ENCODE measurements at places on chromosomes 13 and 19.

GRCh38 chr13:25743421-25743820 lies 308.4 kb downstream of the SHISA2 start:
- no peak for DNase-seq

- DNase-seq: no peak
These were observed 53.7 kb downstream of the DNAJC15 start for GRCh38 chr13:43077046-43077445.

GRCh38 chr19:38513762-38514167 lies 80.3 kb downstream of the RYR1 start:
- no peak for DNase-seq

DNA sequence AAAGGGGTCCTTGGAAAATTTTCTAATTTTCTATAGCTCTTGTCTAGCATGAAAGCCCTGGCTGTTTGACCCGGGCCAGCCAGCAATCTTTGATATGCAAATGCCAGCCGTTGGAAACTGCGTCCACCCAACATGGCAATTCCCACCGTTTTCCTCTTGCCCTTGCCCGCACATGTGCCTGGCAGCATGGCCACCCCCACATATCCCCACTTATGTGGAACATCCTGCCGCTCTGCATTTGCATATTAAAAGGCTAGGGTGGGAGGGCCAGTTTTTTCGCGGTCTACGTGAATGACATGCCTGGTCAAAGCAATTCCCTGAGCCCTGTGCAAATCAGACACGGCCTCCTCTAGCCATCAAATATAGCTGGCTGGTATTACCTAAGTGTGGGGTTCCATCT lies 110.3 kb upstream of the TDRD3 start:
- DNase-seq: no peak

DNA sequence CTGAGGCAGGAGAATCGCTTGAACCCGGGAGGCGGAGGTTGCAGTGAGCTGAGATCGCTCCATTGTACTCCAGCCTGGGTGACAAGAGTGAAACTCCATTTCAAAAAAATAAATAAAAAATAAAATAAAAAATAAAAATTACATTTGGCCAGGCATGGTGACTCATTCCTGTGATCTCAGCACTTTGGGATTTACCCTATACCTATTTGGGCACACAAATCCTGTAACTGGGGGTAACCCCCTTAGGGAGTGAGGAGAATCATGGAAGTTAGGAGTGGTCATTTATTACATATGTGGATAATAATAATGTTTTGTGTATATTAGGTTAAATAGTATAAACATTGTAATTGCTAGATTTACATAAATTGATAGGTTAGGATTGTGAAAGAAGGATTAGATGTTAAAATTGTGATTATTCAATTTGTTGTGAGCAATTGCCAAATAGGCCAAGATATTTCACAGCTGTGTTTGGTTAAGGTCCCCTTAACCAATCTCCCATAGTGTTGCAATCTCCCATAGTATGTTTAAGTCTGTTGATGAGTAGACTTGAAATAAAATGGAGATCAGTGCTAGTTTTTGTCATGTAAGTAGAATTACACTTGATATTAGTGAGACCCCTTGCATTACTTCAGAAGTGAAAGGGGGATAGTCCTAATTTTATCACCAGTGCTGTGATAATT lies 30.7 kb downstream of the ZNF844 start:
- no peak for DNase-seq

Data from ecto neural progenitor cell (in vitro differentiated cells).